ENCODE measurements at places on chromosomes 3 and 15.

GRCh38 chr3:17974206-17974841 is 231.9 kb upstream of the TBC1D5 start:
- no peak for DNase-seq

GRCh38 chr15:24886538-24886937 is 68.2 kb upstream of the SNRPN start:
- no peak for DNase-seq

- peak; percentile 43 for DNase-seq
Observed at GRCh38 chr3:12553921-12554391, 2.9 kb upstream of the MKRN2 start.

GRCh38 chr15:91050128-91050455 is 27.7 kb upstream of the VPS33B start:
- DNase-seq = no peak

DNA sequence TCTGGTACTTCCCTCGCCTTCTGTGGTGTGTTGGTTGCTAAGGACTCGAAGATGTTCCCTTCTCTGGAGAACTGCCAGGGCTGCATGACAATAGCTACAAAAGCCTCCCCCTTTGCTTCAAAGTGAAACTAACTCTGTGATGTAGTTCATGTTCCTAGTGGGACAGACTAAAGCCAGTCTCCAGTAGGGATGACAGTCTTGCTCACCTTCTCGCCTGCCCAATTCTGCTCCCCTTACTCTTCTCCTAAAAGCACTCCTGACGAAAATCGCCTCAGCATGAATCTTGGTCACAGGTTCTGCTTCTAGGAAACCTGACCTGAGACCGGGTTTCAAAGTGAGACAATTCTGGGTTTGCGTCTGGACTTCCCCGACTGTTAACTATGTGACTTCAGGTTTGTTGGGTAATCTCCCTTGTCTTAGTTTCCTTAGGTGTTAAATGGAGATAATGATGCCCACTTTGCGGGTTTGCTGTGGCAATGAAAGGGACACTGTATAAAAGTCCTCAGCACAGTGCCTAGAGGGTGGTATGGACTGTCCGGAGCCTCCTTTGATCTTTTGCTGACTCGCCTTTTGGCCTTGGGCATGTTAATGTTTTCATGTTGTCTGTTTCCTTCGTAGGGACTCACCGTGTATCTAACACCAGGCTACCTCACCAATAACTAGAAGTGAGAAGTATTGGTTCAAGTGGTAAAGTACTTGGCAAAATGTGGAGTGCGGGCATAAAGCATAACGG is 24.9 kb upstream of the THRB start:
- DNase-seq = no peak

DNA sequence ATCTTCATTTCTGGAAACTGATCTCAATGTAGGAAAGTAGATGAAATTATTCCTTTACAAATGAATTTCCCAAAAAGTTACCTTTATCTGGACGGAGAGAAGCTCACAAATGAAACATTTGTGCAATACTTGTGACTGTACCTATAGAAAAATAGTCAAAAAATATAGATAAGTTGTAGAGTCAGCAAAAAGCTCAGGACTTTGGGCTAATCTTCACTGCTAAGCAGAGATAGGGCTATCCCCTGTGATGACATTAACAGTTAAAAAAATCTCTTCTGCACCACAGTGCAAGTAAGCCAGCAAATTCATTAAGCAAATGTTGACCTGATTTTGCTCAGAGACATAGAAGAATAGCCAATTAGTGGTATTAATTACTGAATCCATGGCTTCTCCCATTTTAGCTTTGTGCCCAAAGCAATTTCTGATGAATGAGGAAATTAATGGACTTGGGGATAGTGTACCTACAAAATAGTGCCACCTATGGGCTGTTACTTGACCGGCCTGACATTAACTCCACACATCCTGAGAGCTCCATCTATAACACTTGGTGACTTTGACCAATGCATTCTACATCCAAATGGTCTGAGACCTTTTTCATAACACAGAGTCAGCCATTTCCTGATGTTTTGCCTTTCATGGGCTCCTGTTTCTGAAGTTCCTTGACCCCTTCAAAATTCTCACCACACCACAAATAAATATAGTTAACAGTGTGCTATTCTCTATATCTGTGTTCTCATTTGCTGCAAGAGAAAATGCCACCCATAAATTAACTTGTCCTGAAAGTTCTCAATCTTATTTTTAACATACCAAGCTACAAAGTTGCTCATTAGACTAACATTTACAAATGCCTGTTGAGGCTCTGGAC is 105.0 kb downstream of the SSR3 start:
- DNase-seq = no peak

GRCh38 chr3:130758624-130759369 is 12.2 kb upstream of the PIK3R4 start:
- no peak for DNase-seq

- DNase-seq = no peak
Observed at GRCh38 chr3:152823781-152824180, 11.2 kb upstream of the P2RY1 start.

DNA sequence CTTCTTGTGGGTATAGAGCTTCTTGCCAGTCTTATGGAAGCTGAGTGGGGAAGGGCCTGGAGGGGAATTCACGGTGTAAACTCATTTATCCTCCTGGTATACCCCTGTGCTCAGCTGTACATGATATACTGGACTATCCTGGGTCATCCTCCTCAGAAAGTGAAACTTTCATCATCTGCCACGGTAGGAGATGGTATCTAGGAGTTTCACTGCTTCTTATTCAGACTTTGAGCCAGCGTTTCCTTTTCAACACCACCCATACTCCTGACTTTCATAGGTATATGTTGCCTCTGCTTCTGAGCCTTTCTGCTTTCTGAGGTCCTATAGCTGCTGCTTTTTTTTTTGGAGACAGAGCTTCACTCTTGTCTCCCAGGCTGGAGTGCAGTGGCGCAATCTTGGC is 15.6 kb downstream of the SENP5 start:
- DNase-seq = peak; percentile 31

DNA sequence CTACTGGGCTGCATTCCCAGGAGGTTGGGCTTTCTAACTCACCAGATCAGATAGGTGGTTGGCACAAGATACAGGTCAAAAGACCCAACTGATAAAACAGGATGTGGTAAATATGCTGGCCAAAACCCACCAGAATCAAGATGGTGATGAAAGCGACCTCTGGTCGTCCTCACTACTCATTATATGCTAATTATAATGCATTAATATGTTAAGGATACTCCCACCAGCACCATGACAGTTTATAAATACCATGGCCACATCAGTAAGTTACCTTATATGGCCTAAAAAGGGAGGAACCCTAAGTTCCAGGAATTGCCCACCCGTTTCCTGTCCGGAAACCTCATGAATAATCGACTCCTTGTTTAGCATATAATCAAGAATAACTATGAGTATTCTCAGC is 31.6 kb downstream of the CFAP44 start:
- DNase-seq = no peak

DNA sequence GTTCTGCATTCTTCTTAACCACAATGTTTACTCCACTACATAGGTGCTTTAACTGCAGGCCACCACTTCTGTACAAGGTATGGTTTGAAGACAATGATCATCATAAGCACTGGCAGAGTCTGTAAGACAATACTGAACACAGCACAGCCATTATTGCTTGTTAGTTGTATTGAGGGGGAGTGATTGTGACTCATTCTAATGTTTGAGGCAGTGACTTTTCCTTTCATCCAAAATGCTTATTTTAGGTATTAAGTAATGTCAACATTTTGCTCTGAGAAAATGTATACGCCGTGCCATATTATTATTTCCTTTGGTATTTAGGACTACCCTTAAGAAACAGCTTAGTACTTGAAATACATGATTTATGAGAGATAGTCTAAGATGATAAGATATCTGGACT is 618.2 kb upstream of the ZNF717 start:
- DNase-seq = no peak

DNA sequence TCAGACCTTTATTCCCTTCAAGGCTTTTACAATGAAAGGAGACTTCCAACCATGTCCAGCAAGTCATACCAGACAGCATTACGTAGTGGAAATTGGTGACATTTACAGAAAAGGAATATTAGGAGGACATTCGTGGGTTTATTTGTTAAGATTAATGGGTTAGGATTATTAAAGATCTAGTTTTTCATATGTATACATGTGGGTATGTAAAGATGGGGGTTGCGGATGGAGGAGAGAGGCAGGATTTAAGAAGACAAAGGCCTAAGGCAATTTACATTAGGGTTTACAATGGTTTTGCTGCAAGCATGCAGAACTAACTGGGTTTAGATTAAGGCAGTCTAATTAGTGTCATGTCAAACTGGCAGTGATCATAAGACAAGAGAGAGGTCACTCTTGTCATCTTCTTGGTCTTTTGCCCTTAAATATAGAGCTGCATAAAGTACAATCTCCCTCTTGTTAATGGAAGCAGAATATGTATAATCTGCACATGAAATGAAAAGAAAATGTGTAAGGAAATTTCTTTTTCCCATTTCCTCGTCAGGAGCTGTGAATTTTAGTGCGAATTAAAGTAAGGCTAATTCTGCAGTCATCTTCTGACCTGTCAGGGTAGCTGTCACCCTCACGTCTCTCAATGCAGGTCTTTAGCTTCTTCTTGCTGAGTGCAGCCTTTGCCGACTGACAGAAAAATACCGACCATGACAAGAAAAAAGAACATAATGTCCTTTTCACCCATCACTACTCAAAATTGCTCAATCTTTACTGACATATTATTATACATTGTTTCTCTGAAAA is 258.9 kb upstream of the MEIS2 start:
- DNase-seq = no peak

- DNase-seq = no peak
Observed at GRCh38 chr15:39151545-39151944, 429.3 kb upstream of the THBS1 start.

DNA sequence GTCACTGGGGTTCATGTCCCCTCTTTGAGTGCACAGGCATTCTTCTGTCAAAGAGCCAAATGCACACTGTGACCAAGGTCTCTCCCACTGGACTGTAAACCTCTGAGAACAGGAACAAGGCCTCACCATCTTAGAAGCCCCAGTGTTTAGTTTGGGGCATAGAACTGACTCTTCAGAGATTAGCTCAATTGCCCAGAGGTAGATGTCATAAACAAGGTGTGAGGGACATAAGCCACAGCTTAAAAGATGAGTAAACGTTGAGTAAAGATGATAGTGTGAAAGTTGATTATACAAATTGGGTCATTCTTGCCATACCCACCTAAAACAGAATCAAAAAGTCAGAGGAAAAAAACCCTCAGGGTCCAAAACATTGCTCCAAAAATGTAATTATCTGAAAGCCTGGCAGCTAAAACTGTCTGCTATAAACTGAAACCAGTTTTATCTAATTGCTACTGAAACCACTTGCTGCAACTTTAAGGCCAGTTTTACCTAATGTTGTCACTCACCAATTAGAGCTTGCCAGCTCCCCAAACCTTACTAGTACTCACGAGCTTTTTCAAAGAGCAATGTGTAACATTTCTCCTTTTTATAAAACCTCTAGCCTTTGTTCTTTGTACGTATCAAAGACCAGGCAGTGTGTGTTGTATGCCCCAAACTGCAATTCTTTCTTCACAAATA is 415.2 kb downstream of the RAP2B start:
- DNase-seq = no peak

GRCh38 chr3:98038286-98038685 is 3.2 kb upstream of the GABRR3 start:
- no peak for DNase-seq

- DNase-seq = no peak
Observed at GRCh38 chr3:121703973-121704372, 43.3 kb upstream of the HCLS1 start.

- no peak for DNase-seq
Observed at GRCh38 chr3:20100151-20100550, 59.9 kb downstream of the KAT2B start.

- no peak for DNase-seq
Observed at GRCh38 chr3:19248143-19248542, 99.8 kb downstream of the KCNH8 start.

DNA sequence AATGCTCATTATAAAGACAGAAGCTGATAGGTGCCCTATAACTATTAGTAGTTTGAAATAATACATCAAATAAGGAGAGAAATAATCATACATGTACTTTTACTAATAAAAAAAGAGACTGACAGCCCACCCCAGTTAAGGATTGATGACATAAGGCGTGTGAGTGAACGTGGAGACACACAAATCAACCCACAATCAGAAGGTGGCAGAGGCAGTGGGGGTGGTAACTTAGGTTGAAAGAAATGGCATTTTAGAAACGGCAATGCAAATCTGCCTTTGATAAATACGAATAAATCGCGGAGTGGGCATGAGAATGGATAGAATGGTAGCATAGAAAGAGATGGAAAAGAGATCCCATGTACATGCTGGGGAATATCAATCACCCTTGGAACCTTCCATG is 256.2 kb upstream of the ATP10A start:
- DNase-seq = no peak

GRCh38 chr3:129432671-129433070 is 4.2 kb upstream of the EFCAB12 start:
- no peak for DNase-seq

DNA sequence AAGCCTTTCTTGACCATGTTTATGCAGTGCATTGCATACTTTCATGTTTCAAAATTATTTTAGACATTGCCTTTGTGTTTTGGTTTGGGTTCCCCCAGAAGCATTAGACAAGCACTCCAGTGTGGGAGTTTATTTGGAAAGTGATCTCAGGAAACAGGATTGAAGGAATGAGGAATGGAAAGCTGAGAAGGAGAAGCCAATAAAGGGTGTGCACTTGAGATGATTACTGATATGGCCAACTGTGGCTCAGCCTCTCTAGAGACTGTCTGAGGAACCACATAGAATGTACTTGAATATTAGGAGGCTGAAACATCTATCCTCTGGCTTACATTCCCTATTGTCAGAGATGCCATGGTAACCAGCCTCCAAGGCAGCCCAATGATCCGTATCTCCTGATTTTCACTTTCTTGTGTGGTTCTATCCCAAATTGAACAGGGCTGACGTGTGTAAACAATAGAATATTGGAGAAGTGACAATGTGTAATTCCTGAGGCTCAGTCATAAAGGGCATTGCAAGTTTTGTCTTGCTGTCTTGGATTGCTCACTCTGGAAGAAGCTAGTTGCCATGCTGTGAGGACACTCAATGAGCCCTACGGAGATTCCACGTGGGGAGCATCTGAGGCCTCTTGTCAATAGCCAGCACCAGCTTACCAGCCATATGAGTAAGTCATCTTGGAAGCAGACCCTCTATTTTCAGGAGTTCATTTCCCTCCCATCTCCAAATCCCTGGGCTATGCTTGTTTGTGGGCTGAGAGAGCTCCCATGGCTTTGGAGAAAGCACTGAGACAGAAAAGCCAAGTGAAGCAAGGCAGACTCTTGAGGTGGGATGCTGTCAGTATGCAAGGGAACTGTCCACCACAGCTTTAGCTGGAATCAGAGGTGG is 84.7 kb downstream of the SCN11A start:
- DNase-seq = no peak

DNA sequence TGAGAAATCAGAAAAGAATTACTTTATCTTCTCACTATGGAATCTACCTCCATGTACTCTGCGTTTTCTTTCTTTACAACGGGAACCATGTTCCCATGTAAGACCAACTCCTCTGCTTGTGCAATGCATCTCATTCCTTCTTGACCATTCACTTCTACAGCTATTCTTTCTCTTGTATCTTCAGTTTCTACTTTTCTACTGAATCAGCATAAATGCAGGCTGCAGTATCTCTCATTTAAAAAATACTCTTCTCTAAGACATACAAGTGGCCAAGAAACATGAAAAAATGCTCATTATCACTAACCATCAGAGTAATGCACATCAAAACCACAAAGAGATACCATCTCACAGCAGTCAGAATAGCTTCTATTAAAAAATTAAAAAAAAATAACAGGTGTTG is 74.1 kb upstream of the NANOGP8 start:
- DNase-seq = no peak

GRCh38 chr15:45555934-45556608 is 31.1 kb upstream of the BLOC1S6 start:
- no peak for DNase-seq

- DNase-seq = no peak
Observed at GRCh38 chr3:32868719-32869512, 51.1 kb downstream of the TRIM71 start.
